Renal cortex interstitium (tissue), 15 donors: ENCODE measurements at places on chromosomes 7 and 10. TPM values are rescaled to one million over a fixed set of nuclear protein-coding genes. Genes with fewer than 3 reads are reported as not detected.

DNA sequence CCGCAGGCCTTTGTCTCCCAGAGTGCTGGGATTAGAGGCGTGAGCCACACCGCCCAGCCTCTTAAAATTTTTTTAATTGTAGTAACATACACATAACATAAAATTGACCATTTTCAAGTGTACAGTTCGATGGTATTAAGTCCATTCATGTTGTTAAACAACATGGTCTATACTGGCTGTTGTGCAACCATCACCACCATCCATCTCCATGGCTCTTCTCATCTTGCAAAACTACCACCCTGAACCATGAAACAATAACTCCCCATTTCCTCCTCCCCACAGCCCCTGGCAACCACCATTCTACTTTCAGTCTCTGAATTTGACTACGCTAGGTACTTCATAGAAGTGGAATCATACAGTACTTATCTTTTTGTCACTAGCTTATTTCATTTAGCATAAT, 7.9 kb upstream of the ZFYVE27 start:
- DNase-seq: no peak

DNA sequence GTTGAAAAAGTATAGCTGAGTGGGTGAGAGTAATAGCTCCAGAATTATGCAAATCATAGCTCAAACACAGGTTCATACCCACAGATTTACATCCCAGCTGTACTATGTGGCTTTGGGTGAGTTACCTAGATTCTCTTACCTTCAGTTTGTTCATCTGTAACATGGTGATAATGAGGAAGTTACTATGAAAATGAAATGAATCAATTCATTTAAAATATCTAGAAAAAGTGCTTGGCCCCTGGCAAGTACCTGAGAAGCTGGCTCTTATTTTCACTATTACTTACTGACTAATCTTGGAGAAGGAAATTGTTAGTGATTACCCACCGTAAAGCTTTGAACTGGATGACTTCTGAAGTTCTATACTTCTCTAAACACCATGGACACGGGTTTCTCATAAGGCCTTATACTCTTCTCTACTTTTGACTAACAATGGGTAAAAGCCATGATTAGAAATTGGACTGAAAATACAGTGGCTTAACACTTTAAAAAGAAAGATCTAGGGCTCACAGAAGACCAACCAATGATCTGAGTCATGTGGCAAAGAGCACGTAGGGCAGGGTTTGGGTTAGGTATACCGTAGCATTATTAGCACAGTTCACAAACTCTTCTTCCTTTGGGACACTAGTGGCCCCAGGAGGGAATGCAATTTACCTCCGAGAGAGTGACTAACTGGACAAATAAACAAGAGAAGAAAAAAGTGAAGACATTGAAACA, 149.2 kb downstream of the PLPP4 start:
- no peak for DNase-seq

GRCh38 chr7:91066627-91067026, 197.6 kb upstream of the FZD1 start:
- DNase-seq: no peak

- DNase-seq: no peak
Measured at GRCh38 chr10:101228153-101228965, 904 bp downstream of the LBX1 start.

GRCh38 chr10:48251525-48252353, 22.8 kb downstream of the FRMPD2 start:
- no peak for DNase-seq

The NPY gene
- polyA plus RNA-seq: 0.35 TPM

The CLDN4 gene
- polyA plus RNA-seq: 98.1 TPM
